ENCODE measurements at places on chromosomes 7 and 10.
A peak's percentile ranks its signal among the peaks of the same experiment; 100 is the strongest.

GRCh38 chr7:97421307-97421930 lies 303.9 kb downstream of the SDHAF3 start:
- DNase-seq, result no peak

GRCh38 chr10:21145751-21146435 lies 248.8 kb upstream of the NEBL start:
- DNase-seq, result no peak

DNA sequence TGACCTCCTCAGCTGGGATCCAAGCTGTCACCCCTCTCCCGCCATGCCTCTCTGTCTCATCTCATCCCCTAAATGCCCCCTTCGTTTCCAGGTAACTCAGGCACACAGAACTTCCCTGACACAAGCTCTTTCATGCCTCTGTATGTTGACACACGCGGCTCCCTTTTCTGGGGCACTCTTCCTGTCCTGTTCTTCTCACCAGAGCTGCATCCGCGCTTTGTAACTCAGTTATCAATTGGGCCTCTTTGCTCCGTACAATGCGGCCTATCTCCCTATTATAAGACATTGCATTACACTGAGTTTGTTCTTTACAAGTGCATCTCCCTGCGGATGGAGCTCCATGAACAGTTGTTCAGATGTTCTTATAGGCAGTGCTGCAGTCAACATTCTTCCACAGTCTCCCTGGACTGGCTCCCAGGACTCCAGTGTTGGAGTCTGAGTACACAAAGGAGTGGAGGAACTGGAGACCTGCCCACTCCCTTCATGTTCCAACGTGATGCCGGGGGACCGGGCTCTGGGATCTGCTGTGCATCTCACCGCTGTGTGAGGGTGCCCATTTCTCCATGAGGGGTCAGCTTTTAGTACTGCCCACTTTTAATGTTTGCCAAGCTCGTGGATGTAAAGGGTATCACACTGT lies 56.9 kb upstream of the TNS3 start:
- DNase-seq, result no peak

- DNase-seq, result no peak
Observed at GRCh38 chr10:124560377-124561105, 98.9 kb downstream of the LHPP start.

DNA sequence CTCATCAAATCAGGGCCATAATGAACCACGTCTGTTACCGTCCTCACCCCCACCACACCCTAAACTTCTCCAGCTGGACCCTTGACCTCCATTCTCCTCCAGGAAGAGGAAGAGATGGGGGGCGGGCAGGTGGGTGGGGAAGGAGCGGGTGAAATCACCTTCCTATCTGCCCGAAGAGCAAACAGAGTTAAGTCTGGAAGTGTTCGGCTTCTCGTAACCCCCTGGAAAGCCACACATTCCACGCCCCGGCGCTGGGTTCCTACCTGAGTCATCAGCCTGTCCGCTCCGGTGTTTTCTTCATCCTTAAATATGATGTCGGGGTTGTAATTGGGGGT lies 736 bp downstream of the SHH start:
- no peak for DNase-seq

GRCh38 chr7:152180587-152180986 lies 155.1 kb downstream of the GALNT11 start:
- DNase-seq, result no peak

DNA sequence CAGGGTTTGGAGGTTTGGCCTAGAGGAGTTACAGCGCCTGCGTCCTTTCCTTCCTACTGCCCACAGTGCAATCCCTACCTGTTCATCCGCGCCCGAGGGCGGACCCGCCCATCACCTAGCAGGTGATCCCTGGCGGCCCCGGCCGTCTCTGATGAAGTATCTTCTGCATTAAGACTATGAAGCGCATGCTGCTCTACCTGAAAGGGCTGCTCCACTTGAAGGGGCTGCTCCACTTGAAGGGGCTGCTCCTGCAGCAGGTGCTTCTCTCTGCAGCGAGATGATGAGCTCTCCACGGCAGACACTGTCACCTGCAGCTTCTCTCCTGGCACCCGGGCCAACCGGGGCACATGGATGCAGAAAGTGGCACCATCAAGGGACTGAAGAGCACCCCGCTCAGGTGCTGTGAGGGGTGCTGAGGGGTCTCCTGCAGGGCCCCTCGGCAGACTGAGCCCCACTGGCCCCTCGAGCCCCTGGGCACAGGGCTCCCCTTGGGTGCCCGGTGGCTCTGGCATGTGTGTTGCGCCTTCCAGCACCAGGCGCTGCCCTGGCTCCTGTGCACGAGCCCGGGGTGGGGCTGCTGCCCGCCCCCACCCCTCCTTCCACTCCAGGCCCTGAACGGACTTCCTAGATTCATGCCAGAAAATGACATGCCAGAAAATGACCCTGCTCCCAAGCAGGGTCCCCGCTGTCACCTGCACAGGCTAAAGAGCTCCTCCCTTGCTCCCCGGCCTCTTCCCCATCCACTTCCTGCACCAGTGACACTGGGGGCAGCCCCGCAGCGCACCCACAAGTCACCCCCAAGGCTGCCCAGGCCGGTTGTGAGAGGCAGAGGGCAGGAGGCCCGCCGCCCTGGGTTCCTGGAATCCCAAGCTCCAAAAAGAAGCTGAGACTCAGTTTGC lies 29.4 kb downstream of the WDR86 start:
- no peak for DNase-seq

GRCh38 chr7:41529831-41530230 lies 173.1 kb downstream of the INHBA start:
- no peak for DNase-seq

- DNase-seq, result no peak
Observed at GRCh38 chr7:115618676-115619075, 411.9 kb downstream of the TFEC start.

DNA sequence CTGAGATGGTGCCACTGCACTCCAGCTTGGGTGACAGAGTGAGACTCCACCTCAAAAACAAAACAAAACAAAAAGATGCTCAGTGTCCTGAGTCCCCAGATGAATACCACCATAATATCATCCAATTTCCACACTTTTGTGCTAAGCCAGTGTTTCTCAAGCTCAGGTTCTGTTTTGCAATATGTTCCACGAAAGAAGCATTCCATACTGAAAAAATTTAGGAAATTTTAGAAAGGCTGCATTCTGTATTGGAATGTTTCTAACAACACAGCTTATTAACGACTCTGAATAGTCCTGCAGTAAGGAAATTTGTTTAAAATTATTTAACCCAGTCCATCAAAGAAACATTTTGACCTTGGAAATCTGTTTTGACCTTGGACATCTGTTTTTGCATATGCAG lies 142.4 kb downstream of the EPC1 start:
- no peak for DNase-seq

GRCh38 chr10:126302826-126303665 lies 85.2 kb downstream of the ADAM12 start:
- DNase-seq, result no peak

GRCh38 chr10:18308600-18308999 lies 168.4 kb downstream of the CACNB2 start:
- no peak for DNase-seq

DNA sequence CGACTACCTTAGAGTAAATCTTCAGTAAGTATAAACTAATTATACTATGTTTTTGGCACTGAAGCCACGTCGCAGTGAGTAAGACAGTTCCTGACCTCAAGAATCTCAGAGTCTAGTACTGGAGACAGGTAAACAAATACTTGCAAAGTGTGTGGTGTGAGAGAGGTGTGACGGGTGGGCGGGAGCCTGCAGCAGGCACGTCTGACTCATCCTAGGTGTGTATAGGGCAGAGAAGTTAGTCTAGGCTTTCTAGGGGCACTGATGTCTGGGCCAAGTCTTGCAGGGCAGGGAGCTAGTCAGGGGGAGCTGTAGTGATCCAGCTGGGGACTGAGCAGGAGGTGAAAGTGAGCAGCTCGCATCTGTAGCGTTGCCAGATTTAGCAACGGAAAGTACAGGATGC lies 35.9 kb upstream of the SFTPD start:
- no peak for DNase-seq

GRCh38 chr10:16186564-16186963 lies 250.2 kb upstream of the PTER start:
- DNase-seq, result no peak

DNA sequence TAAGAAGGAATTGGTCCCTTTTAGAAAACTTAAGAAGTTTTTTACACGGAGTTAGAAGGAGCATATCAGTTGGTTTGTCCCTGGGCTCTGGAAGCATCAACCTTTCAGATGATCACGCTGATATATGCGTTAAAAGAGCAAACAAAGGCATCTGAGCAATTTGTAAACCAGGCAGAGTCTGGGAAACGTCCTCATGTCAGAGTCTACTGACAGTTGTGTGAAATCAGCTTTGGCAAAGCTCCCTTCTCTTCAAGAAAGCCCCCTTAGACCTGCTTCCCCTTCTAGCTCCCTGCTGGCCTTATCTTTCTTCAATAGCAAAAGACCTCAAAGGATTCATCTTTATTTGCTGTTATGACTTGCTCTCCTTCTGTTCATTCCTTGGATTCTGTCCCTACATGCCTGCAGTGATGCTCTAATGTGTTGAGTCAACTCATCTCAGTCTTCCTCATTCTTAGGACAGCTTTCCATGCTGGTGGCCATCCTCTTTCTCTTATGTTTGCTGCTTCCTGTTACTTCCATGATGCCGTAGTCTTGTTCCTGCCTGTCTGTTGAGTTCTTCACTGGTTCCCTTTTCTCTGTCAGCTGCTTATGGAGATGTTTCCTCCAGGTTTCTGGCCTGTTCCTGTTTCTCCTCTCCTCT lies 106.5 kb upstream of the BMPER start:
- no peak for DNase-seq

DNA sequence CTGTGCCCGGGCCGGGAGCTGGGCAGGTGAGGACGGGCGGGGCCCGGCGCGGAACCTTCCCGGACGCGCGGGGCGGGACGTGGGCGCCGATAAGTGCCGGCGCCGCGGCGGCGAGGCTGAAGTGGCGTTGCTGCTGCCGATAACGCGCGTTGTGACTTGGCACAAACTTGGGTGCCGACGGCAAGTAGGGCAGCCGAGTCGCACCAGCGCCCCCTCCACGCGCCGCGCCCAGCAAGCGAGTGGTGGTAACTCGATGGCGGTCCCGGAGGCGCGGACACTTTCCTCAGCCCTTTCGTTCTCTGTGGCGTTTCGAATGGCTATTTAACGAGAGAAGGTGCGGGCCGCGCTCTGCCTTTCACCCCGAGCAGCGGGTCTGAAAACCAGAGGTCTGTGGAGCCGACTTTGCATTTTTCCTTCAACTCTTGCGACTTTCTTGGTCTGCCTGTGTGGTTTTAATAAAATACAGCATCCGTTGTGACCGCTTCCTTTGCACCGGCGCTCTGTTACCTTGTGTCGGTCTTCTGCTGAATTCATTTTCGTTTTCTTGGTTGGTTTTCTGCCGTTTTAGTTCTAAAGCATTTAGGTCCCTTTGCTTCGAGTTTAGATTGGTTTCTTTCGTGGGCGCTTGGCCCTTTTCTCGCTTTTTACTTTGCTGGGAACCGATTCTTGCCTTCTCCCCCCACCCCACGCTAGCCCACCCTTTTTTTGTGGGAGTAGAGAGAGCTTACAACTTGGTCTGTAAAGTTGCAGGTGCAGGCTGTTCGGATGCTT lies 701 bp downstream of the STK17A start:
- peak; percentile 64 for DNase-seq

DNA sequence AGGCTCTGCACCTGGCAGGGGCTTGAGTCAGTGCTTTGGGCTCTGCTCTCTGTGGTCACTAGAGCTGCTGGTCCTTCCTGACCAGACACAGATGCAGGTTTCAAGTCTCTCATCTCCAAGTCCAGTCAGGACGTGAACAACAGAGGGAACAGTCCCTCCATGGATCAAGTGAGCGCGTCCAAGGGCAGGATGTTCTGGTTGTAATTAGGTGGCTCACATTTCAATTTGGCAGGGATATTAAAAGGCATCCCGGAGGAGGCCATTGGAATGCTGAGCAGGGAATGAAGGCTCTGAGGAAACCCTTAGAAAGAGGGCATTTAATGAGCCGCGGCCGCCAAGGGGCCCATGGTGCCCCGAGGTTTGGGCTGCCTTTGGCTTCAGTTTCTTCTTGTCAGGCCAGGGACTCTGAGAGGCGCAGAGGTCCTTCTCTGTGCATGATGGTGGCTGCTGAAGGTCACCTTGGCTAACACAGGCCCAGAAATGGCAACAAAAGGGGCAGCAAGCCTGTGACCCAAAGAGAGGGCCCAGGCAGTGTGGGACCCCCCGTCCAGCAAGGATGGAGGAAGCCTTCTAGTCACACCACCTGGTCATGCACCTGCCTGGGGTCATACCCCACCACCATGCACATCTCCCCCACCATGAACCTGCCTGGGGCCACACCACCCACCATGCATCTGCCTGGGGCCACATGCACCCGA lies 30.7 kb upstream of the INPP5A start:
- no peak for DNase-seq

DNA sequence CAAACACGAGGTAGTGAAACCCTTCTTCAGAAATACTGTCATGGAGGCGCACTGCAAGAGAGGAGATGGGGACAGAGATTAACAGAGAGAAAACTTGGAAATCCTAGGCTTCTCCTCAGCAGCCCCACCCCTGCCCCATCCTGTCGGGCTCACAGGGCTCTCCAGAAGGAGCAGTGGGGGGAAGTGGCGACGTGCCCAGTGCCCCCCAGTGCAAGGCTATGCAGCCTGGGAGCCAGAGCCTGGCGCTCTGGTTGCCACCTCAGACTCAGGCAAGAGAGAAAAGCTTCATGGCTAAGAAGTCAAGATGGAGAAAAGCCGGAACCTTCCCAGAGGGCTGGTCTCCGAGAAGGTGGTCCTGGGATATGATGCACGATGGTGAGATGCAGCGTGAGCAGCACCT lies 21.2 kb downstream of the CAMK2G start:
- DNase-seq, result no peak

DNA sequence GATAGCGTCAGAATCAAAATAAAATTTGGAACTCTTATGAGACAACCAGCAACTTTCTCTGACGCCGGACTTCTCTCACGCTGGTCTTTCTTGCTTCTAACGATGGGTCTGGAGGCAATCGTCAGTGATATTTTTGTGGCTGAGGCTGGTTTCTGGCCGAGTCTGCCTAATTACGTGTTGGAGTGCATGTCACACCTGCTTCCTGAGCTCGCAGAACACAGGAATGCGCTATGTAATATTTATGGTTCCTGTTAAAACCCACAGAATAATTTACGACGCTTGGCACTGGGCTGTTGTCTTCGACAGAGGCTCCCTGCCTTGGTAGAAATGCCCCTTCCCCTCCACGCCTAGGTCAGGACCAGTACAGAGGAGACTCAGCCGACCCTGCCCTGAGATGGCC lies 64.9 kb downstream of the NPTX2 start:
- DNase-seq, result no peak

GRCh38 chr7:66529883-66530610 lies 98.6 kb upstream of the KCTD7 start:
- no peak for DNase-seq

GRCh38 chr7:2631946-2632732 lies at the start of gene TTYH3:
TTYH3 (plus strand) TSS chr7:2631986; CDS start chr7:2632156, 170 bp downstream.
- DNase-seq, result no peak

DNA sequence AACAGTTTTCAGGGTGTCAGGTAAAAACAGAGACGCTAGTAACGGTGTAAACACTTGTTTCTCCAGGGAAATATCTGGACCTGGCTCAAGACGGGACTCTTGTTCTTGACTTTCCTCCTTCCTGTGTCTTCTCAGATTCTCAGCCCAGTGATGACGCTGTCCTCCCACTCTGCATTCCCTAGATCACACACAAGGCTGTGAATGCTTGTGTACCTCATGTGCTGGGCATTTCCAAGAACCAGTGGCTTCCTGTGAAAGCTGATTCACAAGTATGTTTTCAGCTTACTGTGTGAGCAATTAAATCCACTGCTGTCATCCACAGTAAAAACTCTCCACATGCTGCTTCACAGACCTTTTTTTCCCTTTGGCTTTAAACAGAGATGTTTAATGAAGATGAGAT lies 193.8 kb upstream of the DPP6 start:
- no peak for DNase-seq

GRCh38 chr10:27399871-27400270 lies 104.2 kb upstream of the RAB18 start:
- no peak for DNase-seq

- DNase-seq, result no peak
Observed at GRCh38 chr10:28533186-28533564, 257 bp downstream of the WAC start.
